ENCODE measurements at places on chromosomes 1 and 21.

DNA sequence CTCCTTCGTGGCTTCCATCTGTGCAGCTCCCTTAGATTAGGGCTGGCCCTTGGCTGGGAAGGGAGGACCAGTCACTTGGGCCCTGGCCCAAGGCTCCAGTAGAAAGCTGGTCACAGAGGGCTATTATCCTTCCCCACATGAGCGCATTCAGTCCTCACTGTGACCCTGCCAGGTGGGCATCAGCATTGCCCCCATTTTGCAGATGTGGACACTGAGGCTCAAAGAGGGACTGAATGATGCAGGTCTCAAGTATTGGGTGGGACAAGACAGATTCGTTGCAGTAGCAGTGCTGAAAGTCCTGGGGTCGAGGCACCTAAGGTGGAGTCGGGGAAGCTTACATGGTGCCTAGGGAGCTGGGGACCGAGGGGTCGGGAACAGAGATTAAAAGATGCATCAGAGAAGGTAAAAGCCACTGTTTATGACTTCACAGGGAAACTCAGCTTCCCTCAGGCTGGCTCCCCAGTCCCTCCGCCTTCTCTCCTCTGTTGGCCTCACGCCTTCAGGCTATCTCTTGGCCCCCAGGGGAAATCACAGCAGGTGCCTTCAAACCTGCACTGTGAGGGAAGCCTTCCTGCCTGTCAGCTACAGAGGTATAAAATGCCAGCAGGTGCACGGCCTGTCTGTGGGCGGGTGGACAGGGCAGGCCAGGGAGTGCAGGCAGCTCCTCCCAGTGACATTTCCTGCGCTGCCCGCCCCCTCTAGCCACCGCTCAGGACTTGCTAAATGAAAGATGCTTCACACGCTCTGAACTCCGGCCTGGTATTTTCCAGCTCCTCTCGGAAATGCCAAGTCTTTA lies 178.4 kb downstream of the GRIK3 start:
- DNase-seq, result no peak

DNA sequence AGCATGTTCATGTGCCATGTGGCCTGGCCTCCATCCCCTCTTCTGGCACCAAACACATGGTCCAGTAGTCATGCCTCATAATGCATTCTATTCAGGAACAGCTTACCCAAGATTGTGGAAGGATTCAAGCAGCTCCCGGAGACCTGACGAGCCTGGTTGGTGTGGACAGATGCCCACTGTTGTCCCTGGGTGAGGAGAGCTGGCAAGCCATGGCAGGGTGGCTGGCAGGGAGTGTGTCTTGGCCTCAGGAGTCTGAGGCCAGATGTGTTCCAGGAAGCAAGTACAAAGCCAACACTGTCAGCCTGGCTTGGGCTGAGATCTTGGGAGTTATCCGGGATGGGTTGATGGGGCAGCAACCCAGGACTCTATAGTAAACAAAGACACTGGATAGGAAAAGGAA lies 7.3 kb upstream of the FABP3 start:
- DNase-seq, result no peak

DNA sequence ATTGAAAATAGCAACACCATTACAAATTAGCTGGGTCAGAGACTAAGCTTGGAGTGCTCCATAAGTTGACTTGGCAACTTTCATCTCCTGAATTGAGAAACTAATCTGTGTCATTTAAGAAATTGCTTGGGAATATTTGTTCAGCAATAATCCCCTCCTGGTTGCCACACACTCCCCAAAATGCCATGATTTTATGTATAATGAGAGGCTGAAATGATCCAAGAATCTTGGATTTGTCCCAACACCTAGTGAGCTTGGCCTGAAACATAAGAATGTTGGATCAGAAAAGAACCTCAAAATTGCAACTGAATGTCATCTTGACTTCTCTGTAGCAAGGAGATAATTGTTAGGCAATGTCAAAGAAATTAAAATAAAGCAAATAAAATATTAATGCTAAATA lies 805.9 kb upstream of the ADAMTS5 start:
- no peak for DNase-seq

GRCh38 chr1:10495952-10496351 lies 21.2 kb downstream of the PEX14 start:
- DNase-seq, result no peak
